ENCODE measurements at places on chromosomes 7 and 10. TPM values are rescaled to one million over a fixed set of nuclear protein-coding genes. Genes with fewer than 3 reads are reported as not detected.
A peak's percentile ranks its signal among the peaks of the same experiment; 100 is the strongest.

- H3K4me1 ChIP-seq: peaks cover 22% of the 10 kb centered on the region
- H3K4me3 ChIP-seq: no peak overlapping the region
- no peaks in the 10 kb centered on the region for H3K27me3 ChIP-seq
- H3K36me3 ChIP-seq: peaks cover 31% of the 10 kb centered on the region
- no peak overlapping the region for H3K27ac ChIP-seq
- no peak for DNase-seq
Observed at GRCh38 chr10:110042181-110042580, 34.4 kb downstream of the ADD3 start.

DNA sequence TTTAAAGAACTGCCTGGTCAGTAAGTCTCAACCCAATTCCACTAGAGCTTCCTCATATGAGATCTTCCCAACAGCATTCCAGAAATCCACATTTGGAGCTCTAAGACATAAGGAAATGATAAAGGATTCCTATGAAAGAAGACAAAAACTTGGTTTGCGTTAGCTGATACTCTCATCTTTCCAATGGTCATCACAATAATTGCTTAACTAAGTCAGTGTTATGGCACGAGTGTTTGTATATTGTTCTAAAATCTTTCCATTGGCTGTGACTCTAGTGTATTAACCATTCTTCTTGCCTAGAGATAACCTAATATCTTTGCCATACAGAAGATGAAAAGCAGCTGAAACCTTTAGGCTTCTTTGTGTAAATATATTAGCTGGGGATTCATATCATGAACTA, 289.0 kb downstream of the SNX13 start:
- H3K4me1 ChIP-seq: no peaks in the 10 kb centered on the region
- peaks cover 20% of the 10 kb centered on the region for H3K27me3 ChIP-seq
- no peak for DNase-seq
- H3K4me3 ChIP-seq: no peak overlapping the region
- H3K27ac ChIP-seq: no peak overlapping the region

Gene CNNM1
- total RNA-seq: 0.26 TPM

Gene HPSE2
- 0.14 TPM for total RNA-seq

DNA sequence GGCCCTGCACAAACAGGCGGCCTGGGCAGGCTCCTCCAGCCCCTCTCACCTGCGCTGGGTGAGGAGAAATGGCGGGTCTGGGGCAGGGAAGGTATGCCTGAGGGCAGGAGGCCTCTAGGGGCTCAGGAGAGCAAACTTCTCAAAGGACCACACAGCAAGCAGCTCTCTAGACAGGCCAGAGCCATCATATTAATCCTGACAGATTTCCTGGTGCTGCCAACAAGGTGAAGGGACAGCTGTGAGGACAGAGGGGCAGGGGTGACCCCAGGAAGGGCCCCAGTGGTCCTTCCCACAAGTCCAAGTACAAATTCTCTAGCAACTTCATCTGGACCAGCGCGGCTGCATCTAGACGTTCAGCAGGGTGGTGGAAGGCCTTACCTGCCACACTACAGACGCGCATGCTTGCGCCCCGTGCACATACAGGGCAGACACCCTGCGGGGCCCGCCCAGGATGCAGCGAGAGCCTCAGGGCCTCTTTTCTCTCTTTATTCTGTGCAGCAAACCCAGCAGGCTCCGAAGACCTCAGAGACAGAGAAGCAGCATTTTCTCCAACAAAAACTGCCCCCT, 62.1 kb downstream of the ZRANB1 start:
- no peaks in the 10 kb centered on the region for H3K27me3 ChIP-seq
- no peak overlapping the region for H3K27ac ChIP-seq
- H3K4me1 ChIP-seq: no peaks in the 10 kb centered on the region
- H3K4me3 ChIP-seq: no peak overlapping the region
- H3K36me3 ChIP-seq: no peaks in the 10 kb centered on the region
- DNase-seq: peak; percentile 20

All from activated naive CD8-positive, alpha-beta T cell treated with anti-CD3 and anti-CD28 coated beads, Interleukin-2, amount 10 ng/mL, durations not matched to agents 7 days and 5 days (primary cell).